Smooth muscle cell of the brain vasculature (primary cell): ENCODE measurements at places on chromosomes 5 and 9.
A peak's percentile ranks its signal among the peaks of the same experiment; 100 is the strongest.

GRCh38 chr9:27125936-27126335, 16.9 kb downstream of the TEK start:
- DNase-seq: no peak

DNA sequence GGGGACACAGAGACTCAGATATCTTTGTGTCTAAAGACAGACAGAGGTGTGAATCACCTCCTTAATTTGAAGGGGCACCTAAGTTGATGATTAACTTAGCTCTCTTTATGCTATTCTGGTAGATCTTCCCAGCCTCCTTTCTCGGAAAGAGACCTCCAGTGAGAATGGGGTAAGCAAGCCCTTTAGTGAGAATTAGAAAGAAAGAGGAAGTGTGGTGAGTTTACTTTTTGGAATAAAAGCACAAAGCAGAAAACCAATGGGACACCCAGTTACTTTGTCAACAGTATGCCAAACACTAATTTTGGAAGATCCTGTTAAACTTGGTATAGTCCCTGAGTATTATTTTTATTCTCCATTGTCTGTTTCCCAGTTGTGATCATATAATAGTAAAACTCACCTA, 302.8 kb upstream of the RASA1 start:
- no peak for DNase-seq

DNA sequence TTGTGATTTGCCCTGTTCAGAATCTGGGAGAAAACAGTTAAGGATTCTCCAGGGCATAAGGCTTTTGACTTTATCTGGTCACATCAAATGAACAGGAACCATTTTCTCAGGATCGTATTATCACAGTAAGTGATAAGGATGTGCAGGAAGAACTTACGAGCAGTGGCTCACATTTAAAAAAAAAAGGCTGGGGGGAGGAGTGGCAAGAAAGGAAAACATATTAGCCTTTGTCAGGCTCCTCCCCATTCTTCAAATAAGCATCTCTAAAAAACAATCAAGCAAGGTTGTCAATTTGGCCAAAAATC, 234.3 kb upstream of the TMEM161B start:
- no peak for DNase-seq

DNA sequence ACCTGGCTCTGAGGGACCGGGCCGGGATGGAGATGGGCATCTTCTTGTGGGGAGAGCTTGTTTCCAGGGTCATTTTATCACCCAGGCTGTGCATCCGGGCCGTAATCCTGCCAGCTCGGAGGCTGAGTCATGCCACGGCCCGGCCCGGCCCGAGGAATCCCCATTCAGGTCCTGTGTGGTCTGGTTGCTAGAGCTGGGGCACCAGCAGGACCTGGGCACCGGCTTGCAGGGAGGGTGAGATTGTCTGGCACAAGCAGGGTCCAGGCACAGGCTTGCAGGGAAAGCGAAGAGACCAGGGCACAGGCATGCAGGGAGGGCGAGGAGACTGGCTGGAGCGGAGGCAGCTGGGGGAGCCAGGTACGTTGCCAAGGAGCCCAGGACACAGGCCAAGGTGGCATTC, 106.8 kb downstream of the RXRA start:
- DNase-seq: no peak

GRCh38 chr5:96880444-96881164, 4.3 kb downstream of the ERAP2 start:
- DNase-seq: no peak

- no peak for DNase-seq
Observed at GRCh38 chr9:138103111-138103848, 225.7 kb downstream of the CACNA1B start.

GRCh38 chr9:77464661-77465060, 183.5 kb downstream of the GNA14 start:
- DNase-seq: no peak

- DNase-seq: no peak
Observed at GRCh38 chr5:160339406-160340130, 27.2 kb upstream of the CCNJL start.

- DNase-seq: no peak
Observed at GRCh38 chr5:123387313-123387712, 35.9 kb downstream of the CEP120 start.

GRCh38 chr5:64576250-64576649, 70.4 kb downstream of the RGS7BP start:
- no peak for DNase-seq

GRCh38 chr5:98975682-98976407, 47.0 kb upstream of the CHD1 start:
- DNase-seq: no peak

- no peak for DNase-seq
Observed at GRCh38 chr5:119070578-119070827, 384 bp upstream of the DMXL1 start.

DNA sequence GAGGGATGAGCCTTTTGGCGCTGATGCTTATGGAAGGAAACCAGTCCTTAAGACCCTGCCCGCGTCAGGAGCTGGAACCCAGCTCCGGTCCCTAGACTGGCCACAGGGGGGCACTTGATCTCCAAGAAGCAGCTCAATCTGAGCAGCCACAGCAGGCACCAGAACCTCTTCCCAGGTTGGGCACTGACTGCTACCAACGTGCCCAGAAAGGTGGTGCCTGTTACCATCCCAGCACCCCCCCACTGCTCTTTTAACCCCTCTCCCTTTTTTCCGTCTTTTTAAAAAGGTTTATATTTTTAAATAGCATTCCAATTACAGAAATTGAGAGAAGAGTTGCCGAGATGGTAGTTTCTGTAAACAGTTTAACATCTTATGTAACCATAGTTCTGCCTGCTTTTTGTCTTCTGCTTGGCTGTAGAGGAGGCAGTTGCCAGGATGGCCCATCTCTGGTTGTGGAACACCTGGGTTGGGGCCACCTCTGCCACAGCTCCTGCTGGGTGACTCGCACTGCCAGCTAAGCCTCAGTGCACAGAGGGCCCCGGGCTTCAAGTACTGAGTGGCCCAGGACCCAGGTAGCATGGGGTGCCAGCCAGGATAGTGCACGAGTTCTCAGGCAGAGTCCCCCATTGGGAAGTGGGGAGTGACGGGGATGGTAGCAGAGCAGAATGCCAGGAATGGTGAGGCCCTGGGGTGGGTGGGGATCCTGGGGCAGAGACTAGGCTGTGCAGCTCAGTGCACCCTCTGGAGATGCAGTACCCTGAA, 62.8 kb downstream of the PFDN1 start:
- no peak for DNase-seq

DNA sequence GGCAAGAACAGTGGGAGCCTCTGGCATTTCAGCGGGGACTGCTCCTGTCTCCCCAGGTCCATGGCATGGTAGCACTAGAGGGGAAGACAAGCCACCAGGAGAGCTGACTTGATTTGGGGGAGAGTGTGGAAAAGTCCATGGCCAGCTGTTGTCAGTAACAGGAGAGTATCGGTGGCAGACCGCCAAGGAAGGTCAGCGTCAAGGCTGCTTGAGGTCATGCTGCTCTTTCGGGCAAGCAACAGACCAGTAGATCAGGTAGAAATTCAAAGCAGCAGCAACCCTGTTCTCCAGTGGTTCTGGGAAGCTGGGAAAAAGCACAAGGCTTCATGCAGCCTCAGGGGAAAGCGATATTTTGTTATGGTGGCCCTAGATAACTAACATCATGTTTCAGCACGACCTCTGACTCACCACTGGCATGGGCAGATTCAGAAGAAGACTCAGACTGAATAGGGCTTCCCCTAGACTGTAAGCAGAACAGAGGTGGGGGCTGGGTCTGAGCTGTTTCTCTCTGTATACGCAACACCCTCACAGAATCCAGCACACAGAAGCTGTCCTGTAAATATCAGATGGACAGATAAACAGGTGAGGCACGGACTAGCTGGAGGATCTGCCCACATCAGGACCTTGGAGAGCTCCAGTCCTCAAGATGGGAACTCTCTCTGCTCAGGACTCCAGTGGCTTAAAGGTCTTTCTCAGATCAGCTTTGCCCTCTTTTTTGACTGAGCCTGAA, 35.2 kb upstream of the PLEKHG4B start:
- DNase-seq: peak; percentile 12

DNA sequence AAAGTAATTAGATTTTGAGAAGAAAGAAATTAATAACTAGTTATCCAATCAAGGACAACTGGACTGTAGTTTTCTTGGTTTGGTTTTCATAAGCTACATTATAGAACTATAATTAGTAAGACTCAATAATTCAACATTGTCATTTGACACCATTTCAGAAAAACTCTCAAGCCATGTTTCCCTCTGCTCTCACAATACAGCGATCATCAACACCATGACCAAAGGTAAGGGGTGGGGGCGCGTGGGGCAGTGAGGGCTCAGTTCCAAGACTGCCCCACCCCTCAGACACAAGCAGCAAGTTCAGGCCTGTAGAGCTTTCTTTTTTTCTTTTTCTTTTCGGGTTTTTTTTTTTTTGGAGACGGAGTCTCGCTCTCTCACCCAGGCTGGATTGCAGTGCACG, 6.4 kb downstream of the CMBL start:
- no peak for DNase-seq

DNA sequence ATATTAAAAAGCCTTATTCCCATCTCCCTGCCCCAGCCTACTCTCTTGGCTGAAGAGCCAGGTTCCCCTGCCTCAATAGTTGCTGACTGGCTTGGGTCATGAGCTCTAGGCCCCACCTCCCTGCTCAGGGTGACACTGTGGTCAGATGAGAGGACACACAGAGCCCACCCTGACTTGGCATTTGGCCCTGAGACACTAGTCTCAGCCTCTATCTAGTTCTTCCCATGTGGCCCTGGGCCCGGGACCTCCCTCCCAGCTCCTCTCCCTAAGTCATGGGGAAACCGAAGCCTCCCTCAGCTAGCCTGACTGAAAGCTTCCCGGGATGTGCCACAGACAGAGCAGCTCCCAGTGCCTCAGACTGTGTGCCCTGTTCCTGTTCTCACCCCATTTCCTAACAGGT, 5.8 kb upstream of the MYOZ3 start:
- DNase-seq: no peak

GRCh38 chr9:120936011-120936763, 9.6 kb upstream of the TRAF1 start:
- DNase-seq: peak; percentile 94

GRCh38 chr9:80664327-80665210, 1024.8 kb downstream of the TLE1 start:
- DNase-seq: no peak

GRCh38 chr9:138070815-138071214, 193.2 kb downstream of the CACNA1B start:
- DNase-seq: no peak

DNA sequence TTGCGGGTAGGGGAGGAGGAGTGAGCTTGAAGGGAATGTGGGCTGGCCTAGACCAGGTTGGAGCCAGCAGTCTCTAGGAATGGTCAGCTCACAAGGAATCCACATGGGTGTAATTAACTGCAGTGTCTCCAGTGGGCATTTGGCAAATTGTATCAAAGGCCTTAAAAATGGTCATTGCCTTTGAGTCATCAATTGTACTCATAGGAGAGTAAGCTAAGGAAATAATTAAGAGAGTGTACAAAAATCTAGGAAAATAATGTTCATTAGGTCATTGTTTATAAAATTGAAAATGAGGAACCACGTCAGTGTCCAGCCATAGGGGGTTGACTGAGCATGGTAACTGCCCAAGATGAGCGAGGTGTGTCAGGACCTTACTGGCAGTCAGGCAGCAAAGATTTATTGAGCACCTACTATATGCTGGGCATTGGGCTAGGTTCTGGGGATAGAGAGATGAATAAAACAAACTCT, 29.8 kb upstream of the RPL26L1 start:
- DNase-seq: no peak

- no peak for DNase-seq
Observed at GRCh38 chr9:106405871-106406435, 457.0 kb upstream of the ZNF462 start.

GRCh38 chr9:113641100-113641885, 177.8 kb downstream of the RGS3 start:
- DNase-seq: no peak

DNA sequence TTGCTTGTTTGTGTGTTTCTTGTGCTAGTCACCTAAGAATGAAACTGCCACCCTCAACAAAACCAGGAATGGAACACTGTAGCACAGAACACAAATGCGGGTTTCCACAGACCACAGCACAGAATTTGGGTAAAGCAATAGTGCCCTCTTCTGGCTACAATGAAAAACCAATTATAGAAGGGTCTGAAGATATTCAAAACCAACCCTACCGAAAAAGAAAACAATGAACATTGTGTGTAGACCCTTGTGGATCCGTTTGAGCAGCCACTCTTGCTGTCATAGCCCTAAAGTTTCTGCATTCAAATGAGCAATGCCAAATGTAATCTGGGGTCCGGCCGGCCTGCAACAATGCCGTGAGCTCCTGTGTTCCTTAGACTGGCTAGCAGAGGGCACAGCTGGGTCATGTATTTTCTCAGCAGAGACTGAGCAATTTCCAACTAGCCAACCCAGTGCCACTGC, 8.3 kb upstream of the ENC1 start:
- no peak for DNase-seq

DNA sequence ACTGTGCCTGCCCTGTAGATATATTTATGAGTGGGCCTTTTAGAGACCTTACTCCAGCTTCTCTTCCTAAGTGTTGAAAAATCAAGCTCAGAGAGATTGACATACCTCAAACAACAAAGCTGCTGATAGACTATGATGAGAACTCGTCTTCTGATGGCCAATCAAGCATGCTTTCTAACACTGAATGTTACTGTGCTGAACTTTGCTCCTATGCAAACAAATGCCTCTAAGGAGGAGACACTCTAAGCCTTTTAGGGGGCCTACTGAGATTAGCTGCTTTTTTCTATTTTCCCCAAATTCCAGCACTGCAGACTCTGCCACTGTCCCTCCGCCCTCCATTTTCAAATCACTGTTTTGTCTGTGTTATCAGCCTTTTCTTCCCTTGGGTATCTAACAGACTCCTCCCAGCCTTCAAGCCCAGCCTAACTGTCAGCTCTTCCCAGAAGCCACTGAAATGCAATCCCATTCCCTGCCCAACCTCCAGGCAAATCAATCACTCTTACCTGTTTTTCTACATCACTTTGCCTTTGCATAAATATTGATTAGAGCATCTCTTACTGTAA, 39.5 kb downstream of the TXNDC8 start:
- DNase-seq: no peak

DNA sequence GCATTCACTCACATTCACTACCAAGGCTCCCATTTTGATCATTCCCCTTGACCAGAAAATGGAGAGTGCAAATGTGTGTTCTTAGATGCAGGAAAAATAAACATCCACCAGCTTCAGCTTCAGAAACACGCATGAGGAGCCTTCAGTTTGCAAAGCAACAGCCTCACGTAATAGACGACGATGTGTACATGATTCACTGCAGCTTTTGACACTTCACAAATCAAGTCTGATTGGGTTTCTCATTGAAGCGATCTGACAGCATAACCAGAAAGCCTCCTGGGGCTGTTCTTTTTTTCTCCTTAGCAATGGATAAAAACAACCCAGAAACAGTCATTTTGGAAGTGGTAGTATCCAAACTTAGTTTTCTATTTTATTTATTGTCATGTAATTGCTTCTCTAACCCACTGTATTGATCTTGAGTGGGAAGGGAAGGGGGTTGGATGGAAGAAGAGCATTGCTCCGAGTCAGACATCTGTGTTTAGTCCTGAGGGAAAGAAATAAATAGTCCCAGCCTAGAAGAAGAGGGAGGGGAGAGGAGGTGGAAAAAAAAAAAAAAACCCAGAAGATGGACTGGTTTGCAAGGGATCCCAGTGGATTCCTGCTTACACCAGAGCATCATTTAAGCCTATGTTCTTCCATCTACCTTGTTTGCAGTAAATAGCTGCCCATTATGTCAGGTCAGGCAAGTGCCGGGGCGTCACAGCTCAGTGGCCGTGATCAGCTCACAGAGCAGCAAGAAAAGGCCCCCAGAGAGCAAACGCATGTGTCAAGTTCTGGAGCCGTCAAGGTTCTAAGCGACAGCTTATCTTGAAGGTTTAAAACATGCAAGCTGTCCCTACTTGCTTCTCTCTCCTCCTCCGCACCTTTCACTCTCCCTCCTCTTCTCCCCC, 190.2 kb upstream of the SNX2 start:
- DNase-seq: no peak

- no peak for DNase-seq
Observed at GRCh38 chr9:17776735-17777134, 197.9 kb downstream of the SH3GL2 start.
